Stimulated activated CD4-positive, alpha-beta T cell treated with anti-CD3 and anti-CD28 coated beads, TNF-alpha, amount 100 ng/mL, for 1 hour (primary cell): ENCODE measurements at places on chromosomes 1 and 21.

DNA sequence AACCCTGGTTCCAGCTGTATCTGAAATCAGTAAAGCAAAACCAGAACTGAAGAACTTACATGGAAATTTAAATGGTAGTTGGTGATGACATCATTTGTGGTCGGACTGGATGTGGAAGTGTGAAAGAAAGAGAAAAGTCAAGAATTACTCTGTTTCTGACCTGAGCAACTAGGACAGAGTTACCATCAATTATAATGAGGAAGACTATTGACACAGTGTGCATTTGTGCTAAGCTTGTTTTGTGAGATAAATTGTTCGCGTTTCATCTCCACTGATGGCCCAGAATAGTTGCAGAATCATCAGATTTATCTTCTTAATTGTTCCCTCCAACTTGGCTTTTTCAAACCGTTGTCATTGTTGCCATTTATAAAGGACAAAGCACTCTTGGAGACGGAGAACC, 410.6 kb upstream of the DEPDC1 start:
- no peak for DNase-seq

- DNase-seq, result no peak
Measured at GRCh38 chr1:204320382-204320804, 39.3 kb downstream of the PLEKHA6 start.

- DNase-seq, result no peak
Measured at GRCh38 chr1:61570191-61570590, 154.8 kb downstream of the TM2D1 start.

- no peak for DNase-seq
Measured at GRCh38 chr1:101198842-101199636, 37.8 kb upstream of the S1PR1 start.

DNA sequence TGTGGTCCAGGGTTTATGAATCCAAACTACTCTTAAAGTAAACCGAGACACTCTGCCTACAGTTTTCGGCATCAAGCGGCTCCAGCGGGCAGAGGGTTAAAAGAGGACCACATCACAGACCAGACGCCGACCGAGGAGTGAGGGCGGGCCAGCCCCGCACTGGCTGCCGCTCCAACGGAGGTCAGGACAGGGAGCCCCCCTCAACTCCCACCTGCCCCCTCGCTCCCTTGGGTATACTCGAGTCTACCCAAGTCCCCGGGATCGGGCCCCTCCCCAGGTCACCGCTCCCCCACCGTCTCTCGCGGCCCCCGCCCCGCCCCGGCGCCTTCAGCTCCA, 312 bp downstream of the ARNT start:
- DNase-seq, result no peak
